ENCODE measurements at places on chromosomes 5 and 9. TPM values are rescaled to one million over a fixed set of nuclear protein-coding genes. Genes with fewer than 3 reads are reported as not detected.

WASHC1 gene
- 6.9 TPM for total RNA-seq

TPPP gene
- 0.11 TPM for total RNA-seq

PCDHA9 gene
- 0.09 TPM for total RNA-seq

TMEFF1 gene
- total RNA-seq, result 12.0 TPM

PCDHB11 gene
- total RNA-seq, result 0.43 TPM

C9 gene
- 0.11 TPM for total RNA-seq

KIF12 gene
- not detected for total RNA-seq

RNF224 gene
- not detected for total RNA-seq

CDC20B gene
- under 0.01 TPM for total RNA-seq

HACD4 gene
- under 0.01 TPM for total RNA-seq

SLC34A1 gene
- not detected for total RNA-seq

DOCK2 gene
- 0.26 TPM for total RNA-seq

FAM151B gene
- 2.6 TPM for total RNA-seq

IL9 gene
- not detected for total RNA-seq

AGXT2 gene
- not detected for total RNA-seq

GPRIN1 gene
- 3.9 TPM for total RNA-seq

GPR151 gene
- total RNA-seq, result not detected

TMEM252 gene
- total RNA-seq, result not detected

FOXD4L3 gene
- under 0.01 TPM for total RNA-seq

PARP8 gene
- total RNA-seq, result 0.77 TPM

DCAF10 gene
- total RNA-seq, result 18.0 TPM

FOXD1 gene
- 0.09 TPM for total RNA-seq

ENTREP1 gene
- 7.6 TPM for total RNA-seq

CDX1 gene
- under 0.01 TPM for total RNA-seq

ORM2 gene
- not detected for total RNA-seq

TSSK1B gene
- not detected for total RNA-seq

RNF180 gene
- 4.9 TPM for total RNA-seq

SMC5 gene
- total RNA-seq, result 15.1 TPM

IL31RA gene
- total RNA-seq, result 0.11 TPM

PCDHB16 gene
- total RNA-seq, result 0.69 TPM

PTPN3 gene
- 2.6 TPM for total RNA-seq

DEPDC1B gene
- 1.6 TPM for total RNA-seq

GLRA1 gene
- not detected for total RNA-seq

Data from dermis lymphatic vessel endothelial cell (primary cell).